ENCODE measurements at places on chromosomes 3 and 15. TPM values are rescaled to one million over a fixed set of nuclear protein-coding genes. Genes with fewer than 3 reads are reported as not detected.

MINDY4B gene
- not detected for total RNA-seq

LOXL1 gene
- 3.3 TPM for total RNA-seq

TMEM212 gene
- total RNA-seq, result not detected

LRRC34 gene
- total RNA-seq, result 2.8 TPM

STRIT1 gene
- total RNA-seq, result not detected

CELF6 gene
- total RNA-seq, result 0.19 TPM

BFSP2 gene
- not detected for total RNA-seq
